CD4-positive, alpha-beta T cell treated with Interleukin-15 for 1 hour (primary cell): ENCODE measurements at places on chromosomes 4 and X.

DNA sequence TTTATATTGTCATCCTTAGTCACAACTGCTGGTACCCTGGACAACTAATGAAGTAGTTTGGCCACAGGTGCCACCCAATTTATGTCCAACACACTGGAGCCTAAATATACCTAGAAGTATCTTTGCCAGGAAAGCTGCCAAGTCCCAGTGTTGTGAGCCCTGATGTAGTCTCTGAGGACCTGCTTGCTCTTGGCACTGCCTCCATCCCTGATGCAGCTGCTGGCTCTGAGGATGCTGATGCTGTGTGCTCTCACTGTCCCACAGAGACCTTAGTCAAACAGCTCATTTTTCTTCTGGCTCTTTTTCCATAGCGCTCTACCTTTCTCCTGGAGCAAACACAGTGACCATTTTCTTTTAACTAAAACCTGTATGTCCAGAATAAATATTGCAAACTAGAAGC lies 1535.4 kb upstream of the ADGRL3 start:
- DNase-seq: no peak

DNA sequence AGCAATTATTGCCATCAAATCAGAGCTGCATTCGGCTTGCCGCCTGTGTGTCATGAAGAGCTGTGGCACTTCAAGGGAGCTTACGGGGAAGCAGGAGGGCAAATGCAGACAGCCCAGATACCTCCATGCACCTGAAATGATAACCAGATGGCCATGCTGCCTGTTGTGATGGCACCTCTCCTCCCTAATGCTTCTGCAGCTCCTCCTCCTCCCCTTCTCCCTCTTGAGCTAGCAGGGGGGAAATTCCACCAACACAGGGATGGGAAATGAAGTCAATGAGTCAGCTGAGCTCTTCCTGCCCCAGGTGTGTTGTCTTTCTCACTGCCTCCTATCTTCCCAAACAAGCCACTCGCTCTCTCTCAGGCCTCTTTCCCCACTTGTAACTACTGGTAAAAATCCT lies 565.0 kb downstream of the BCOR start:
- DNase-seq: no peak

- DNase-seq: no peak
These were observed 302.0 kb downstream of the SPRY1 start for GRCh38 chr4:123698556-123698955.

GRCh38 chr4:23166407-23166806 lies 473.7 kb downstream of the GBA3 start:
- no peak for DNase-seq

- no peak for DNase-seq
These were observed 97.2 kb downstream of the CPZ start for GRCh38 chr4:8689741-8690140.

DNA sequence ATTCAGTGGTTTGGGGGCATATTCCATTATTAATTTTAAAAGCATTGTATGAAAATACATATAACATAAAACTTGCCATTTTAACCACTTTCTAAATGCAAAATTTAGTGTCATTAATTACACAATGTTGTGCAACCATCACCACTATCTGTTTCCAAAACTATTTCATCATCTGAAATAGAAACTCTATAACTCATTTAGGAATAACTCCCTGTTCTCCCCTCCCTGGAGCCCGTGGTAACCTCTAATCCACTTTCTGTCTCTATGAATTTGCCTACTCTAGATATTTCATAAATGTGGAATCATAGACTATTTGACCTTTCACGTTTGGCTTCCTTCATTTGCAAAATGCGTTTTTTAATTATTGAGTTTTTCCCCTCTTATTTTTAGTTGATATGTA lies 101.4 kb upstream of the GPC4 start:
- no peak for DNase-seq

DNA sequence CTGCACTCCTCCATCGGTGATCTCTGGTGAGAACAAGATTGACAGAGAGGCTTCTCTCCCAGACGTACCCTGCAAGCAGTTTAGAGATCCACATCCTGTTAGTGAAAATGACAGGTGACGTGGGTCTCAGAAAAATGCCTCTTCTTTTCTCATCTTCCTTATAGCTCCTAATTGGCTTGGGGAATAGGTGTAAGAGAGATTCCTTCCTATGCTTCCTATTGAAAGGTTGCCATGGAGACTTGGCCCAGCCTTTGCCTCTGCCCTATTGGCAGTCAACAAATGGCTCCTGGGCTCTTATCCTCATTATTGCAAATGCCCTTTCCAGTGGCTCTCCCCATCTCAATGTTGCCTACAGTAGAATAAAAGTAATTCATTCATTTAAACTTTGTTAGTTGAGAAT lies 26.5 kb upstream of the DGKK start:
- no peak for DNase-seq

GRCh38 chr4:28151314-28151713 lies 1290.7 kb downstream of the STIM2 start:
- no peak for DNase-seq

DNA sequence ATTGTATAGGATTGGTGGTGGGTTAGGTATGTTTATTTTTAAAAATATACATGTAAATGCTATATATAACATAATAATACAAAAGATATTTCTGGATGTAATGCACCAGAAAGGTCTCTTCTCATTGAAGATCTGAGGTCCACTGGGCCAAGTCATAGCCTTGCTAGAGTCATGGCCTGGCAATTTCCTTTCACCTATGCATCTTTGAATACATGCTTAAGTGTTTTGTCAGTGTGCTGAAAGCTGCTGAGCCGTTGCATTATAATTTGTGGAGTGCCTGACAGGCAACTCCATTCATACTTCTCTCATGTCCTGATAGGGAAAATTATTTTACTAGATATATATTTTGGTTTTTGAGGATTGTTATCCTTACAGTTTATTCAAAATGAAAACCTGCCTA lies 410.2 kb upstream of the CT83 start:
- DNase-seq: no peak

DNA sequence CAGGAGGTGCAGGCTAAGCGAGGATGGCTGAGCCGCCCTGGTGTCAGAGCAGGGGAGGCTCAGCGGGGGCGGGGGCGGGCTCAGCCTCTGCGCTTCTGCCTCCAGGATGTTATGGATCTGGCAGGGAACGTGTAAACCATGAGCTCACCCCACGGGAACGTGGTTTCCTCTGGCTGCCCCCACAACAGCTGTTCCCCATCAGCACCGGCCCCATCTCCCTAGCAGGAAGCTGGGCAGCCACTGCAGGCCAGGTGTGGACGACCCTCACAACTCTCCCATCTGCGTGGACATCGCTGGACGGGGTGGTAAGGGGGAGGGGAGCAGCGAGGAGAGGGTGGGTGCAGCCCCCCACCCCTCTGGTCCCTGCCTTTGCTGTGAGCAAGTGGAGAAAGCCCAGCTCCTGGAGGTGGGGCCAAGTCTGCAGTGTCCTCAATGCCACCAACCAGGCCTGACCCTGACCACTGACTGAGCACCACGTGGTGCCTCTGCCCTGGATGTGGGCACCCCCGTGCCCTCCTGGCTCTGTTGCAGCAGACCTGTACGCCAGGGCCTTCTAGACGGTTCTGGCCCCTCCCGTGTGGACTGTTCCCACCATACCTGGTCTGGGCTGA lies 28.1 kb upstream of the SPON2 start:
- peak; percentile 17 for DNase-seq

- DNase-seq: no peak
These were observed 129.8 kb downstream of the GPR143 start for GRCh38 chrX:9635803-9636202.

DNA sequence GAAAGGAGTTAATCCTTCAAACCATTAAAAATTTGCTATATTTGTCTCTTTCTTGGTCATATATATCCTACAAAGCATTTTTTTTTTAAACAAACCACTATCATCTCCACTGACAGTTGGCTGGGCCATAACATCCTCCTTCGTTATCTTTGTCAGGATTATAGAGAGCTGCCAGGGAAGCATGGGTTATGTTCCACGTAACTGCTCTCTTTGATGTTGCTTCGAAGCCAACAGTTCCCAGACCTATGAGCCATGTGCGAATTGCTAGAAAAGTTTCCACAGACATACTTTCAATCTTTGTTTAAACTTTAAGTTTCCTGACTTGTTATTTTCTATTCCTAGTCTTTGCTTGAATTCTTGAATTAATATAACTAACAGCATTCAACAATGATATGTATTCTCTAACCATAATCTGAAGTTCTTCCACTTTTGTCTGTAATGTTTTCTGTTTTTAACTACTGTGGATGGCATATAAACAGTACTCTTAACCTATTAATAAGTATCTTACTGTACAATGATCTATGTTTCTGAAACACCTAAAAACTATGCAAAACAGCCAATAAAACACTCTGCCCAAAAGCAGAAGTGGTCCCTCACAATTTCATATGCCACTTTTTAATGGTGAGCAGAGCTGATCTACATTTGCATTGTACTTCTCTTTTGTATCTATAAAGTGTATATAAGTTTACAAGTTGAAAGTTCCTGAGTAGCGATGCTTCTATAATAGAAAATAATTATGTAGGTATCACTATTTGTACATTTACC lies 37.9 kb downstream of the EREG start:
- DNase-seq: no peak

DNA sequence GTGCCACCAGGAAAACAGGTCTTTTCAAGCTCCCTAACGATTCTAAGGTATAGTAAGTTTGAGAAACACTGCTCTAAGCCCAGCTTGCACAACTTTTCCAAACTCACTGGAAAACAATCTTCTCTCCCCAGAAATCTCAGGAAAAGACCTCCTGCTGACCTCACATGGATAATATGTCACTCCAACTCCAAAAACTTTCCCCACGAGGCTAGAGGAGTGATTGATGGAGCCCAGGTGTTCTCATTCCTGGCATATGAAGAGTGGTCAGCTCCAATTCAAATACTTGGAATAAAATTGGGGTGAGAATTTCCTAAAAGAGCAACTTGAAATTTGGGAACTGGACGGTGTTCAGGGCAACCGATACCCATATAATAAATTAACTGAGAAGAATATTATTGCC lies 299.9 kb downstream of the PPP4R3C start:
- no peak for DNase-seq

DNA sequence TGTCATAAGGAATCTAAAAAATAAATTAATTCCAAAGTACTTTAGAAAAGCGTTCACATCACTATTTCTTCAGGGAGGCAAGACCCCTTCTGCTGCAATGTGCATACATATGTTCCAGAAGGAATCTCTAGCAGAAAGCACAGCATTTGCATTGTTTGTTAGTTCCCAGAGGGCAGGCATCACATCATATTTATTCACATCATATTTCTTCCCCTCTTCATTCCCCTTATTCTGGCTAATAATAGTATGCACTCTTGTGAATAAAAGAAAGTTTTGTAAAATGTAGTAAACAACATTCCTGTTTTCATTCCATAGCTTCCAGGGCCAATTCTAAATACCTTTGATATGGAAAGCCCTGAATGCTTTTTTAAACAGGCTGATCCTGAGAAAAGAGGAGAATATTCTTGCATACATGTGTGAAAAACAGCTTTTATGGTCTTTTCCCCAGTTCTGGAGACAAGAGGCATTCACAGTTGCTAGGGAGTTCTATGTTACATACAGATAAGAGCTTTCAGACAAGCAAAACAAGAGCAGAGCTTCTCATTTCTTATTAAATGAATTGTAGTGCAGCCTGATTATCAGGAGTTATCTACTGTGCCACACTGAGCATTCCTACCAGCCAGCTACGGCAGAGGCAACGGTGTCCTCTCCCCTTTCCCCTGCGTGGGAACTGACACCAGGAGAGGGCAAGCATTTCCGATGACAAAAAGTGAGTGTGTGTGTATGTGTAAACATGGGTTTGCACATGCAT lies 15.2 kb downstream of the GATB start:
- no peak for DNase-seq

DNA sequence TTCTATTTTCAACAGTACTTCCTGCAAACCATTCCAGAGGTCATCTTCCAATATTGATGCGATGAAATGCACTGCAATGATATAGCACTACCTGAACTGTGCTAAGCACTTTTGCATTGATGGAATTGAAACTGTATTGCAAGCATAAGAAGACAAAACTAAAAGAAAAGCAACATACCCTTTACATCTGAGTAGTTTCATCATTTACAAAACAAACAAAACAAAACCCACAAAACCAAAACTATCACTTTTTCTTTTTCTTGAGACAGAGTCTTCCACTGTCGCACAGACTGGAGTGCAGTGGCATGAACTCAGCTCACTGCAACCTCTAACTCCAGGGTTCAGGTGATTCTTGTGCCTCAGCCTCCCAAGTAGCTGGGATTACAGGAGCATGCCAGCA lies 120.1 kb upstream of the NAP1L5 start:
- no peak for DNase-seq

DNA sequence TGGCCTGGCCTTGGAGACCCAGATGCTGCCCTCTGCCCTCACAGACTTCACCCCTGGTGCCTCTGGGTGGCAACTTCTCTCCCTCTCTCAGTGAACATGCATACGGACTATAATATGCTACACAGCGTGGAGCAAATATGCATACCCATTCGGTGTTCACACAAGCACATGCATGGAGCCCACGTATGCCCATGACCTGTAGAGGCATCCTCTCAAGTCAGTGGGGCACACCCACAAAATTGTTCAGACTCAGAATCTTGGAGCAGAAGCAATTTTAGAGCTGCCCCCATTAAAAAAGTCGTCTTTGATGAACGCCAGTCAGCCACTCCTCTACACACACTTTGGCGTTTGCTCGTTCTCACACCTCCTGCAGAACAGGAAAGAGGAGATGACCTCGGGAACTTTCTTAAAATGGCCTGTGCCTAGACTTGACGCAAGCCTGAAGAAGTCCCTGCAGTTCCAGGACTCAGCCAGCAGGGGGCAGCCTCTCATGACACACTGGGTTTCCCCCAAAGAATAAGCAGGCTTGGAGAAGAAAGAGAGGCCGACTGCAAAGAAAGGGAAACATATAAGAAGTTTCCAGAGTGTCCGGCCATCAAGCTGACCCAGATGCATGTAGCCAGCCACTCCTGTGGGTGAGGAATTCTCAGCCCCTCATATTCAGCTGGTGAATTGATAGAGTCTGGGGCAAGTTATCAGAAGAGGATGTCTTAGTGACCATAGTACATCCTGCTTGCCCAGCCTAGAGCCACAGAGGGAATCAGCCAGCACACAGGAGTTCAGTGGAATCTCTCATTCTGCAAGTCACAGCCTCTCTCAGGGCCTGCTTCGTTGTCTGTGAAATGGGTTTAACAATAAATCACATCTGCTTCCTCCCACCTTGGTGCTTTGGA lies 17.3 kb downstream of the APLN start:
- DNase-seq: peak; percentile 56

DNA sequence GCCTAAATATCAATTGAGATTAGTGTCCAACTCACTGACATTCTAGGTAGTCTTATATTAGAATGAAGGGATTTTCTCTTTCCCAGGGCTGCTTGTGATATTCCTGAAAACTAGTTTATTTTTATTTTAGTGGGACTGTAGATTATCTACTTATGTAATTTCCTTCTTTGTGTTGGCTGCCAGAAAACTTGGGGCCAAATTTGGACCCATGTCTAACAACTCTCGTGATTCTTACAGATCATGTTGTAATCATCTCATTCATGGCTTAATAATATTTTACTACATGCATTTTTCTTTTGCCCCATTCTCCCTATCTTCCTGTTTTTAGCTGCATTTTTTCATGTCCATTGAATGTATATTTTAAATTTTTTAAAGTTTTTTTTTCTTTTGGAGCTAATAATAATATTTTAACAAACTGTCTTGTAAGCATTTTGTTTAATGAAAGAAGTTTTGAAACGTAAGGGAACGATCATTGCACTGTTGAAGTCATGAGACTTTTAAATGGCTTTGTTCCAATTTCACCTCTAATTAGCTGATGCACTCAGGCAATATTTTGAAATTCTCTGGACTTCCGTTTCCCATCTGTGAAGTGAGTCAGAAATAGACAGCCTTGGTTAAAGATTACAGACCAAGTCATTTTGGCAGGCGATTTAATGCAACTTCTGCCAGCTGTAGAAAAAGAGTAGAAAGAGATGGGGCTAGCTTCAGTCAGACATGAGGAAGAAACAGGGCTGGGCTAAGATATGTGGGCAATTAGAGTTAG lies 14.3 kb upstream of the TDO2 start:
- no peak for DNase-seq
